ENCODE measurements at places on chromosomes 1 and 21.

GRCh38 chr1:227869279-227869842 lies 53.9 kb downstream of the PRSS38 start:
- DNase-seq, result no peak

- no peak for DNase-seq
Measured at GRCh38 chr1:180123463-180123936, 31.2 kb upstream of the QSOX1 start.

GRCh38 chr1:162927421-162927820 lies 66.4 kb upstream of the CCDC190 start:
- no peak for DNase-seq

DNA sequence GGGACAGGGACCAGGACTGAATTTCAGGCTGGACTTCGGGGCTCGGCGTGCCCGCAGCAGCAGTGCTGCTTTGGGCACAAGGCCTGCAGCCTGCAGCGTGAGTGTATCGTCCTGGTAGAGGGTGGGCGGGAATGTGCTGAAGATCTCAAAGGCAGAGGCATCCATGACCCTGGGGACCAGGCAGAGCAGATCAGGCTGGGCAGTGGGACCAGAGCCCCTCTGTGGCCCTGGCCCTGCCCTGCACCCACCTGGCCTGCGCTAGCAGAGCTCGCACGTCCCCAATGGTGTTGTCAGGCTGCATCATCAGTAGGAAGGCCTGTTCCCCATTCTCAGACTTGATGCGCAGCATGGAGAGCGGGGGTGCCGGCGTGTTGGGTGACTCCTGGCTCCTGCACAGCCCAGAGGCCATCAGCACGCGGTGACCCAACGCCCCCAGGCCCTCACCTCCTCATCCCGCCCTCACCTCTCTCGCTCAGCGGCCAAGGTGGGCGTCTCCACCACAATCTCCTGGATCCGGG lies 2.6 kb downstream of the SH3BGRL3 start:
- DNase-seq, result no peak

Data from right hindlimb (tissue), 1 donor.